ENCODE measurements at places on chromosomes 16 and 17.

DNA sequence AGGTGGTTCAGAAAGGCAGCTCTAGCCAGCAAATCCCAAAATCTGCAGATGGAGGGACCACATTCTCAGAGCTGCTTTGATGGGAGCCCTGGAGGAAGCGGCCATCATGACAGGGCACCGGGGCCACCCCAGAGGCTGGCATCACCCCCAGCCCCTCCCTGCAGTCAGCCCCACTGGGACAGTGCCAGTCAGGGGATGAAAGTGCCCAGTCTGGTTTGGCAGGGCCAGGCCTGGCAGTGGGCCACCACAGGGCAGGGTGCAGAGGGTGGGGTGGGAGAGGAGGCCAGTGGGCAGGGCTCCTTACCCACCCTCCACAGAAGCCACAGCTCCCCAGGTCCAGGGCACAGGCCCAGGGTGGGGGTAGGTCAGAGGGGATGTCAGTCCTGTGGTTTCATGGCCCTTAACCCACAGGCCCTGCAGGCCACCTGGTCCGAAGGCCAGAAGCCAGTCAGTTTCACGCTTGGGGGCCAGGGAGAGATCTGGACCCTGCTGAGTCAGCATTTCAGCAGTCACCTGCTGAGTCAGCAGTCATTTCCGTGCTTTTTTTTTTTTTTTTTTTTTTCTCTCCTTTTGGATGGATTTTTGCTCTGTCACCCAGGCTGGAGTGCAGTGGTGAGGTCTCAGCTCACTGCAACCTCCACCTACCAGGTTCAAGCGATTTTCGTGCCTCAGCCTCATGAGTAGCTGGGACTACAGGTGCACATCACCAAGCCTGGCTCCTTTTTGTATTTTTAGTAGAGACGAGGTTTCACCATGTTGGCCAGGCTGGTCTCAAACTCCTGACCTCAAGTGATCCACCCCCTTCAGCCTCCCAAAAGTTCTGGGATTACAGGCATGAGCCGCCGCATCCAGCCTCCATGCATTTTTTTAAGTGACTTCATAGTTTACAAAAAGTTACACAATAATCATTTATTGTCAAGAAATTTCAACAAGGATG, 10.4 kb downstream of the SLC25A10 start:
- DNase-seq, result no peak

GRCh38 chr17:79742951-79743476, 12.3 kb downstream of the ENPP7 start:
- DNase-seq, result no peak

DNA sequence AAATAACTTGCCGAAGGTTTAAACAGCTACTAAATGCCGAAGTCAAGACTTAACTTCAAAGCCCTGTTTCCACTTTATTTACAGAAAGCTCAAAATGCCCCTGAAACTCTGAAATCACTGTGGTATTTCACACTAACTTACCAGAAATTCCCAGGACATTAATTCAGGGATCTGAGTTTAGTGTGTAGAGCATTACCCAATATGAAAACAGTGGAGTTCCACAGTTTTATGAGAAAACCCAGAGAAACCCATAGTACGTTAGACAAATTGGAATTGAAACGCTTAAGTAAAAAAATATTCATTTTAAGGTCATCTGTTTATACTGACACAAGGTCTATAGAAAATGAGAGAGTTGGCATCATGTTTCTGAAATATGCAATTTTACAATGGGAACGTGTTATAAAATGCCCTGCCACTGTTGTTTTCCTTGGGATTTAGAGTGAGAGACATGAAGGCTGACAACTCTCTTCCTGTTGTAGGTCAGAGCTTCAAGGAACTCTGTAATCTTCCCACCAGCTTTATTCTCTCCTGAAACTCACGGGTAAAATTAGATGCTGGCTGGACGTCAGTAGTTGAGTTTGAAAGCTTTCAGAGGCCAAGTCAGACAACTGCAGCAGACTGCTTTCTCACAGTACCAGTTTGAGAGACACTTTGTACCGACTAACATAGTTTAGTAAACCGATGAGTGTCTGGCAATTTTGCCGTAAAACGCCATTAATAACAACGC, 139.4 kb upstream of the TBX2 start:
- DNase-seq, result no peak

- no peak for DNase-seq
Measured at GRCh38 chr17:78072961-78073360, 55.6 kb downstream of the TMC6 start.

- DNase-seq, result no peak
Measured at GRCh38 chr17:47252209-47252608, 1.4 kb upstream of the ITGB3 start.

GRCh38 chr17:82283208-82283749, 9.8 kb upstream of the CSNK1D start:
- DNase-seq, result peak; percentile 50

DNA sequence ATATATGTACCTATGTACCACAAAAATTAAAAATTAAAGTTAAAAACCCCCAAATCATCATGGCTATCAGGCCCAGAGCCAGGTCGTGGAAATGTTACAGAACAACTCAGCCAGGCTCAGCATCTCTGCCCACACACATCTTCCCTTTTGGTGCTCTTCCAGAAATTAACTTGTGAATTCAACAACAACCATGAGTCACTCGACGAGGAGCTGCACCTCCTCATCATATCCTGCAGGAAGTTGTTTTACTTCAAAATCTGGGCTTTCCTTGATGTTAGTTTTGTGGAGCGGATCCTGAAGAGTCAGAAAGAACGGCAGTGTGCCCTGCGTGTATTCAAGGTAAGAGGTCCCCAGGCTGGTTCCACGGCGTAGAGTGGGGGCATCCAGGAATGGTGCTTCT, 10.6 kb downstream of the FBXO39 start:
- DNase-seq, result no peak

DNA sequence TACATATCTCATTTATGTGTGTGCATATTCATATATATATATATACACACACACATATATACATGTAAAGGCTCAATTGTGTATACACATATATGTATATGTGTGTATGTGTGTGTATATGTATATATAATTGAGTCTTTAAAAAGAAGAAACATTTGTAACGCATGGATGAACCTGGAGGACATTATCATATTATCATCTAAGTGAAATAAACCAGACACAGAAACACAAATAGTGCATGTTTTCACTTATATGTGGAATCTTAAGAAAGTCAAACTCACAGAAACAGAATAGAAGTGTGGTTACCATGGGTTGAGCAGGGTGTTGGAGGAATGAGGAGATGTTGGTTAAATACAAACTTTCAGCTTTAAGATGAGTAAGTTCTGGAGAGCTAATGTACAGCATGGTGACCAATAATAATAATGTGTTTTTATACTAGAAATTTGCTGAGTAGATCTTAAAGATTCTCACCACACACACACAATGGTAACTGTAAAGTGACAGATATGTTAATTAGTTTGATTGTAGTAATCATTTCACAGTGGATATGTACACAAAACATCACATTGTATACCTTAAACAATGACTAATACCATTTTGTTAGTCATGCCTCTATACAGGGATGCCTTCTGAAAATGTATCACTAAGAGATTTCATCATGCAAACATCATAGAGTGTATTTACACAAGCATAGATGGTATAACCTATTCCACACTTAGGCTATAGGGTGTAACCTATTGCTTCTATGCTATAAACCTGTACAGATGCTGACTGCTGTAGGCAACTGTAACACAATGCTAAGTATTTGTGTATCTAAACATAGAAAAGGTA, 132.6 kb upstream of the CACNG5 start:
- no peak for DNase-seq

DNA sequence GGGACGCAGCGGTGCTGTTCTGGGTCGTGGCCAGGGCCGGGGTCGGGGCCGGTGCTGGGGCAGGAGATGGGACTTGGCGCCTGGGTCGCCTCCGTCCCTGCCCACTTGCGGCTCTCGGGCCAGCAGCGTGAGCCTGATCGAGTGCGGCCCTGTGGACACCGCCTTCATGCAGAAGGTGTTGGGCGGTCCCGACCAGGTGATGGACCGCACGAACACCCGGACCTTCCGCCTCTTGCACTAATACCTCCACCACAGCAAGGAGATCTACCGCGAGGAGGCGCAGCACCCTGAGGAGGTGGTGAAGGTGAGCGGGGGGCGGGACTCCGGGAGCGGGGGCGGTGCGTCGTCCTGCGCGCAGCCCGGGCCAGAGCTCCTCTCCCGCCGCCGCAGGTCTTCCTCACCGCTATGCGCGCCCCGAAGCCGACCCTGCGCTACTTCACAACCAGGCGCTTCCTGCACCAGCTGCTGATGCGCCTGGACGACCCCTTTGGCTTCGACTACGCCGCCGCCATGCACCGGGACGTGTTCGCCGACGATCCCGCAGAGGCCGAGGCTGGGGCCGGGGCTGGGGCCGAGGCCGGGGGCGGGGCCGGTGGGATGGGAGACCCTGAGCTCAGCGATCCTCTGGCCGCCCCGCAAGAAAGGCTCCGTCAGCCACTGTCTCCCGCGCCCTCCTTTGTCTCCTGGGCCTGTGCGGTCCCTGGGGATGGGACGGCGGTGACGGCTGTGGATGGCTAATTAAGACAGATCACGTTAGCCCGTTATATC, 4.5 kb upstream of the HSD17B1 start:
- peak; percentile 63 for DNase-seq

GRCh38 chr16:78461496-78462287, 362.2 kb downstream of the WWOX start:
- no peak for DNase-seq

- DNase-seq, result peak; percentile 63
Measured at GRCh38 chr16:2473999-2474876, 689 bp upstream of the TBC1D24 start.

DNA sequence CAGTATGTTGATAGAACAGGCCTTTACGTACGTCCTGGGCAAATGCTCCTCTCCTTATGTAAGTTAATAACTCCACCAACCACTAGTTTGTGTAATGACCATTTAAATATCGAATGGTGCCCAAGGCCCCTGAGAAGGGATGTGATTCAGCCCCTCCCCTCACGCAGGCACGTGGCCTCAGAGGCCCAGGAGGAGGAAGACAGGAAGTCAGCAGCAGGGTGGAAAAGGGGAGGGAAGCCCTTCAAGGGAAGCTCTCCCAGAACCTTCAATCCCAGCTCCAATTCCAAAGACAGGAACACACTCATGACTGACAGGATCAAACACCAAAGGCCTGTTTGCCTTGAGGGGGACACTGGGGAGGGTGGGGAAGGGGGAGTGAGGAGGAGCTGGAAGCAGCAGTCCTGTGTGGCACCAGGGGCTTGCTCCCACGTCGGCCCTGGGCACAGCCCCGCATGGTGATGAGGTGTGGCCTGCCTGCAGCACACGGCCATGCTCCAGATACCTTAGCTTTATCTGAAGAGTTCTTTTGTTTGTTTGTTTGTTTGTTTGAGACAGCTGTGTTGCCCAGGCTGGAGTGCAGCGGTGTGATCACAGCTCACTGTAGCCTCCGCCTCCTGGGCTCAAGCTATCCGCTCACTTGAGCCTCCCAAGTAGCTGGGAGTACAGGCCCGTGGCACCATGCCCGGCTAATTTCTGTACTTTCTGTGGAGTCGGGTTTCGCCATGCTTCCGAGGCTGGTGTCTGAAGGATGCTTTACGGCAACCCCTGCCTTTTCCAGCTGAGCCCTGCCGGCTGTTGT, 105.0 kb downstream of the ZNF778 start:
- peak; percentile 86 for DNase-seq

DNA sequence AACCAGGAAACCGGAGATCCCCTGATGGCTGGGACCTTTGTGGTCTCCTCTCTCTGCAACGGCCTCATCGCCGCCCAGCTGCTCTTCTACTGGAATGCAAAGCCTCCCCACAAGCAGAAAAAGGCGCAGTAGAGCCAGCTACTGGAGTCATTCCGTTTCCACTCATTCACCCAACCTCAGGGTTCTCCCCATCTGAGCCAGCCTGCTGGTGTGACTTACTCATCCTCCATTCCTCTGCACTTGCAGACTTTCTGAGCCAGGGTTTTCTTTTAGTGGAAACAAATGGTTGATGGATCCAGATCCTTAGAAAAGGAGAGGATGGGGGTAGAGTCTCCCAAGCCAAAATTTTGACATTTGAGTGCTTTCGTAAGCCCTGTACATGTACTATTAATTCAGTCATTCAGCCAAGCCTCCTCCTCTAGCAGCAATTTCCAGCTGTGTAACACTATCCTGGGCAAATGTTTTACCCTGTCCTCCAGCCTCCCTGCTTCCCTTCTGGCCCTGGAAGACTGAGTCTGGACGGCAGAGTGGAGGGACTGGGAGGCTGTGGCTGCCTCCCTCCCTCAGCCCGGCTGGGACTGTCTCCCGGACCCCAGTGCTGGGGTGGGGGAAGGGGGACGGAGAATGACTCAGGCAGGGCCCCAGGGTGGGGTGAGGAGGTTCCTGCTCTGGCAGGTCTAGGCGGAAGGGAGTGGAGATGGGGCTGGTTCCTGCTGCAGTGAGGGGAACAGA, 2.3 kb downstream of the SOX15 start:
- peak; percentile 25 for DNase-seq

- no peak for DNase-seq
Measured at GRCh38 chr17:67481808-67482207, 104.7 kb downstream of the PITPNC1 start.

- no peak for DNase-seq
Measured at GRCh38 chr17:32783602-32784001, 93.3 kb downstream of the MYO1D start.

- no peak for DNase-seq
Measured at GRCh38 chr16:85975451-85975981, 76.6 kb downstream of the IRF8 start.

DNA sequence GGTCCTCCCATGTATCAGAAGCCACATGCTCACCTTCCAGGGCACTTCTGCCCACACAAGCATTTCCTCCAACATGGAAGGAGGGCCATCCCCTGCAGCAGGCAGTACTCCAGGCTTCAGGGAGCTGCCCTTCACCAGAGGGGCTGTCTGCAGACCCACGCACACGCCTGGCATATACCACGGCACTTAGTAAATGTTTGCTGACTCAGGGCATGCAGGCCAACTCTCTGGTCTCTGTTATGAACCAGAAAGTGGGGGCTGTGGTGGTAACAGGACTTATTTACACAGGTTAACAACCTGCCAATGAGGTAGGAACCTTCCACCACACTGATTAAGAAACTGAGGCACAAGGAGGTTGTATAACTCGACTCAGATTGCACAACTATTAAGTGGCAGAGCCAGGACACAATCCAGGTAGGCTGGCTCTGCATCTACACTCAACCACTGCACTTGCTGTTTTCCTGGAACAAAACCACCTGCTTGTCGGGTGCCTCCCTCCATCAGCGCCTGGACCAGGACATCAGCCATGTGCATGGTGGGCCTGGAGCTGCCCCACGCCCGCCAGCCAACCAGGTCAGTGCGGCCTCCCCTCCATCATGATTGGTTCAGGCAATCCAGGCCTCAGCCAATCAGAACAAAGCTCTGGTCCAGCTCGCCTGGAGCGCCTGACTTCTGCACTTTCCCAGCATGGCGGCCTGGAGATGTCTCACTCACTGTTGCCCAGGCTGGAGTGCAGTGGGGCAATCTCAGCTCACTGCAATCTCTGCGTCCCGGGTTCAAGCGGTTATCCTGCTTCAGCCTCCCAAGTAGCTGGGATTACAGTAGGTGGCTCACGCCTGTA, 19.2 kb downstream of the ACTG1 start:
- no peak for DNase-seq

GRCh38 chr17:8949061-8949661, 16.3 kb downstream of the PIK3R5 start:
- DNase-seq, result no peak
